ENCODE measurements at places on chromosomes 3 and 15.

GRCh38 chr15:79896634-79897379 lies at the start of gene MTHFS:
TSS of gene MTHFS (minus strand) at chr15:79897014. CDS start at chr15:79896988, 26 bp downstream.
- peaks cover 22% of the 10 kb centered on the region for H3K36me3 ChIP-seq
- peaks cover 30% of the 10 kb centered on the region for H3K4me1 ChIP-seq
- no peaks in the 10 kb centered on the region for H3K27me3 ChIP-seq
- peak; percentile 76 for DNase-seq

DNA sequence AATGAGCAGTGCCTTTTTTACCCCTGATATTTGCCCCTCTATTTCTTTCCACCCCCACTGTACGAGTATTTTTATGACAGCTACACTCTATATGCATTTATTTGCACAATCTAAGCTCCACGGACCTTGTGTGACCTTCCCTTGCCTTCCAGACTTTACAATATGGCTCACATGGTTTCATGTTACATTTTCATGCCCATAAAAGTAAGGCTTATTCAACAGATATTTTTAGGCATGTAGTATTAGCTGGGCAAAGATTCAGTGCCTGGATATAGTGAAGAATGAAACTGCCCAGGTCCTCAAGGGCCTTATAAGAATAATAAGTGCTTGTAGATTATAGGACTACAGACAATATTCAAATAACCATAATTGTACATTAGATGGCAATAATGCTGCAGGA lies 481.9 kb upstream of the CNTN4 start:
- no peak for DNase-seq
- no peaks in the 10 kb centered on the region for H3K27me3 ChIP-seq
- H3K27ac ChIP-seq = no peak overlapping the region

- no peak overlapping the region for H3K27ac ChIP-seq
- DNase-seq = no peak
- H3K4me1 ChIP-seq = peaks cover 30% of the 10 kb centered on the region
- H3K36me3 ChIP-seq = peaks cover 12% of the 10 kb centered on the region
Measured at GRCh38 chr3:38148311-38148882, 9.9 kb downstream of the MYD88 start.

GRCh38 chr3:81468391-81468790 lies 293.1 kb downstream of the GBE1 start:
- no peak overlapping the region for H3K27ac ChIP-seq
- H3K4me1 ChIP-seq = no peaks in the 10 kb centered on the region
- H3K27me3 ChIP-seq = no peaks in the 10 kb centered on the region
- no peaks in the 10 kb centered on the region for H3K36me3 ChIP-seq
- DNase-seq = no peak

- H3K27me3 ChIP-seq = no peaks in the 10 kb centered on the region
- no peaks in the 10 kb centered on the region for H3K4me1 ChIP-seq
Measured at GRCh38 chr3:177665122-177665808, 468.0 kb upstream of the TBL1XR1 start.

DNA sequence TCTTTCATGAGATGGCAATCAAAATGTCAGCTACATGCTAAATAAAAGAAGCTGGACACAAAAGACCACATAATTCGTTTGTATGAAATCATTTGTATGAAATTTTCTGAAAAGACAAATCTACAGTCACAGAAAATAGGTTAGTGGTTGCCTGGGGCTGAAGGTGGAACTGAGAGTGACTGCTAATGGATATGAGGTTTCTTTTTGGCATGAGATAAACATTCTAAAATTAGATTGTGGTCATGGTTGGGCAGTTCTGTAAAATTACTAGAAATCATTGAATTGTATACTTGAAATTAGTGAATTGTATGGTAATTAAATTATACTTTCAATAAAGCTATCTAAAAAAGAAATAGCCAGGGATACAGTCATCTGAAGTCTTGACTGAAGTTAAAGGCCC lies 2.7 kb upstream of the DMXL2 start:
- no peaks in the 10 kb centered on the region for H3K36me3 ChIP-seq
- DNase-seq = no peak
- no peak overlapping the region for H3K4me3 ChIP-seq
- peaks cover 54% of the 10 kb centered on the region for H3K27me3 ChIP-seq
